ENCODE measurements at places on chromosomes 6 and 20.

GRCh38 chr6:40328386-40328985 is 258.7 kb downstream of the LRFN2 start:
- DNase-seq = no peak

GRCh38 chr6:52284131-52284459 is 447 bp downstream of the MCM3 start:
- no peak for DNase-seq

- no peak for DNase-seq
These were observed 101.1 kb downstream of the LY86 start for GRCh38 chr6:6689400-6690143.

DNA sequence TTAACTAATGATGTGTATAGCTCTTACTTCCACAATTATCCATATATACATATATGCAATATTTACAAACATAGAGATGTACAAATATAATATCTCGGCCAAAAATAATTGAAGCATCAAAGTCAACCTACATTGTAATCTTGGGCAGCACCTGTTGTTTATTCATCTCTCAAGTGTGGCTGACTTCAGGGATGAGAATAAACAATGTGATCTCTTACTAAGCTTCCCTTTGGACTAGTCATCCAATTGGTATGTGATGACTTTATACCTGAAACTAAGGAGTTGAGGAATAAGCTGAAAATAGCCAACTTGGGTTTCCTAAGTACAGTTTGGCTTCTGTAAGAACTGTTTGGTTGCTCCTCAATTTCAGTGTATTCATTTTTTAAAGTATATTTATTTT is 256.6 kb downstream of the KHDC1L start:
- peak; percentile 86 for DNase-seq

GRCh38 chr6:53302678-53303360 is 45.9 kb downstream of the ELOVL5 start:
- peak; percentile 92 for DNase-seq

DNA sequence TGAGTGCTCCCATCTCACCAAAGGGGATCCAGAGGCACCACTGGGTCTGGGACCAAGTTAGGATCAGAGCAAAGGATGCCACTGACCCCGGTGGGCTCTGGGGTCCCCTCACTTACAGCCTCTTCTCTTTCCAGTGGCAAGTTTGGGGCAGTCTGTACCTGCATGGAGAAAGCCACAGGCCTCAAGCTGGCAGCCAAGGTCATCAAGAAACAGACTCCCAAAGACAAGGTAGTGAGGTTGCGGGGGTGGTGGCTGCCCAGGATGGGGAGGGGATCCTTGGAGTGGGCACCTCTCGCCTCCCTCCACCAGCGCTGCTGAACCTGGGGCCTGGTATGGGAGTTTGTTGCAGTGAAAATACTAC is 4.9 kb downstream of the MYLK2 start:
- DNase-seq = no peak

- DNase-seq = no peak
These were observed 159.8 kb upstream of the SALL4 start for GRCh38 chr20:51961964-51962761.

GRCh38 chr20:1946762-1947534 is 46.9 kb downstream of the PDYN start:
- no peak for DNase-seq

DNA sequence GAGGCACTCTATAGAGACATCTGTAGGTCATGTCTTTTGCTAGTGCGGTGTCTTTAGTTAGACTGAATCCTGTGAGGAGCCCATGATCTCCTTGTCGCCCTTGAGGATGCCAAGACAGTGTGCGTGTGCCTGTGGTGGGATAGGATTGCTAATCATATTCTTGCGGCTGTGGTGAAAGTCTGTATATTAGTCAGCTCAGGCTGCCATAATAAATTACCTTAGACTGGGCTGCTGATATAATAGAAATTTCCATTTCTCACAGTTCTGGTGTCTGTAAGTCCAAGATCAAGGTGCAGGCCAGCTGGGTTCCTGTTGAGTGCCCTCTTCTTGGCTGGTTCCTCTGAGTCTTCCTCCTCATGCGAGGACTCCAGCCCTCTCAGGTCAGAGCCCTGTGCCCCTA is 141.2 kb downstream of the JARID2 start:
- no peak for DNase-seq

- peak; percentile 50 for DNase-seq
These were observed 73.6 kb downstream of the LCA5 start for GRCh38 chr6:79463621-79464050.

DNA sequence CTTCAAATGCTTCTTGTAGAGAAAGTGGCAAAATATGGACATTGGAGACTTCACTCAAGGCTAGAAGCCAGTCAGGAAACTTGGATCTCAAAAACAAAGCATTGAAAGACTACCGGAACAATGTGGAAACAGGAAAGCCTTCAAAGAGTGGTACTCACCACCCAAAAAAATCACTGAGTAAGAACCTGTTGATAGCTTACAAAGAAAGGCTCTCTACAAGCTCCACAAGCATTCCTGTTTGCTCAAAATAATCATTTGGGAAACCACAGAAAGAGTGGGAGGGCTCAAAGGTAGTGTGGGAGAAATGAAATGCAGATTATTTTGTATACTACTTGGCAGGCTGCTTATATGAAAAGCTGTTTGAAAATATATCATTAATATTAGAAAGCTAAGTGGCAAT is 9.5 kb upstream of the DST start:
- DNase-seq = no peak

DNA sequence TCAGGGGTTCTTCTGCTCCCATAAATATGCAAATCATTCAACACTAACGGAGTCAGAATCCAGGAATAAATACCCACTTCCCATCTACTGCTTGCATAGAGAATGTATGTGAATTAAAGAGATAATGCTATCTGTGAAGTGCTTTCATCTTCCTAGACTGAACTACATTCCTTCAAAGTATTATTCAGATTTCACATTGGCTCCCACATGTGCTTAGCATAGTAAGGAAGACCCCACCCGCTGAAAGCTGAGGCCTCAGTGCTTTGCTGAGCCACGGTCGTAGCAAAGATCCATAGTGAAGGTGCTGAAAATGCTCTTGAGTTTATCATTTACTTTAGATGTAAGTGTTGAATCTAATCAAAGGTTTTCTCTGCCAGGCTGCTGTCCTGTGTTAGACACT is 97.0 kb upstream of the SPACA1 start:
- DNase-seq = no peak

- DNase-seq = no peak
These were observed 15.7 kb downstream of the HLA-A start for GRCh38 chr6:29958046-29958445.

- no peak for DNase-seq
These were observed 102.8 kb upstream of the SGK1 start for GRCh38 chr6:134420614-134421181.

GRCh38 chr6:70409216-70409615 is 4.1 kb upstream of the FAM135A start:
- no peak for DNase-seq

DNA sequence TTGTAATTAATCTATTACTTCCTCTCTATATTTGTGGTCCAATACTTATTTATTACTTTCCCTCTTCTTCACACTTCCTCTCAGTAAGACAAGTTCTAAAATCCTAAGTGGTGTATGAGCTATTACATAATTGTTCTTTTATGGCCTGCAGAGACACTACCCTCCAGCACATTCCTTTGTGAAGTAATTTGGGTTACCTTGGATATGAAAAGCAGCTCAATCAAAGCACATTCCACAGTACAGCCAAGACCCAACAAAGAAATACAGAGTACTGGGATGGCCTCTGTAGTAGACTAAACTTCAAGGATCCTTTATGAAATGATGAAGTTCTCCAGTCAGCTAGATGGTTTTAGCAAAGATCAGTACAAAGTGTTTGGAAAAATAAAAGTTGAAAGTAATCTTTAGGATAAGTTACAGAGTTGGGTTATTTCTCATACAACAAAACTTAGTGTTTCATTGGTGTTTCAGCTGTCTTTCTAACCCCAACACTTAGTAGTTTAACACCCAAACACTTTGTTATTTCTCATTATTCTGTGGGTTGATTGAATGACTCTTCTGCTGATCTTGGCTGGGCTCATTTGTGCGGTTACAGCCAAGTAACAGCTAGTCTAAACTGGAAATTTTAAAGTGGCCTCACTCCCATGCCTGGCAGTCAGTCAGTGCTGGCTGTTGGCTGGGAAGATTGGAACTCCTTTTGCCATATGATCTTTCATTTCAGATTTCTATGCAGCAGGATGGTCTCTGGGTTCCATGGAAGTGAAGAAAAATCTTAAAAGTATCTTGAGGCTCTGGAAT is 161.5 kb upstream of the POU3F2 start:
- no peak for DNase-seq

DNA sequence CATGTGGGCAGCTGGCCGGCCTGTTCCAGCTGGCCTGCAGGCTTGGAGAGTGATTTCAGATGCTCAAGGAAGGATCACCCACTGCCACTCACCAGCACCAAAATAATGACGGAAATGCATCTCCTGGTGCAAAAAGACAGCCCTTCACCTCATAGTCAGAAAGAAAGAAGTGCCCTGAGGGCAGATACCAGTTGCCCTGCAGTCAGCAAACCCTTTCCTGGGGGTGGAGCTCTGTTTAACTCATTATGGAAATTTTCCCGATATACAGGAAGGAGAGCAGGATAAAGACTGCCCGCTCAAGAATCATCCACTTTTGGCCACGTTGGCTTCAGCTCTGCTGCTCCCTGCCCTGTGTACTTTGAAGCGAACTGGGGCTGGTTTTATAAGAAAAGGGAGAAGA is 127.9 kb downstream of the GRM4 start:
- no peak for DNase-seq

DNA sequence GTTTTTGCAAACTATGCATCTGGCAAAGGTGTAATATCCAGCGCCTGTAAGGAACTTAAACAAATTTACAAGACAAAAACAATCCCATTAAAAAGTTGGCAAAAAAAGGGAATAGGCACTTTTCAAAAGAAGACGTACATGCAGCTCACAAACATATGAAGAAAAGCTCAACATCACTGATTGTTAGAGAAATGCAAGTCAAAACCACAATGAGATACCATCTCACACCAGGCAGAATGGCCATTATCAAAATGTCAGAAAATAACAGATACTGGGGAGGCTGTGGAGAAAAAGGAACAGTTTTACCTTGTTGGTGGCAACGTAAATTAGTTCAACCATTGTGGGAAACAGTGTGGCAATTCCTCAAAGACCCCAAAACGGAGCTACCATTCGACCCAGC is 54.2 kb downstream of the TSBP1 start:
- no peak for DNase-seq

DNA sequence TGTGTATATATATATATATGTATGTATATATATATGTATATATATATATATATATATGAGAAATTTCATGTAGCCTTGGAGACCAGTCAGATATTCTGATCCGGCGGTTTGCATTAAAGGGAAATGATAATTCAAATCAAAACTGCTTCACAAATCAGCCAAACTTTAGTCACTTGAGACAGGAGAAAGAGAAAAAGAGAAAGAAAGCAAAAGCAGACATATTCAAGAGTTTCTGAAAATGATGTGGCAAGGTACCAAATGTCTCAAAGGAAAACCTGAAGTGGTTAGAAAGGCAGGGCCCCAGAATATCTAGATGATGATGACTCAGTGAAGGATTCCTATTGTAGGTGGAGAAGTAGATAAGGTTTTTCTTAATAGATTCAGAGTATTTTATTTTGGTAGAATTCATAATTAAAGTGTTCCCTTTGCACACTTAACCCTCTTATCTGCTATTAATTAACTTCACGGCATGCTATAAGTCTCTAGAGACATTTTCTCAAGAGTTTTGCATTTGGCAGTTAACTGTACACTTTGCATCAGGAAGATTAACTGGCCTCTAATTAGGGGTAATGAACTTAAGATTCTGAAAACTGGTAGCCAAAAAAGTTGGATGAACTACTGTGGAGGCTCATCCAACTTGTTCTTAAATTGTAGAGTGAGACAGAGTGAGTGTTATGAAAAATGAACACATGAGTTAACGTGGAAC is 50.1 kb upstream of the ASF1A start:
- DNase-seq = no peak

GRCh38 chr6:38047562-38047961 is 228.0 kb downstream of the ZFAND3 start:
- DNase-seq = no peak

DNA sequence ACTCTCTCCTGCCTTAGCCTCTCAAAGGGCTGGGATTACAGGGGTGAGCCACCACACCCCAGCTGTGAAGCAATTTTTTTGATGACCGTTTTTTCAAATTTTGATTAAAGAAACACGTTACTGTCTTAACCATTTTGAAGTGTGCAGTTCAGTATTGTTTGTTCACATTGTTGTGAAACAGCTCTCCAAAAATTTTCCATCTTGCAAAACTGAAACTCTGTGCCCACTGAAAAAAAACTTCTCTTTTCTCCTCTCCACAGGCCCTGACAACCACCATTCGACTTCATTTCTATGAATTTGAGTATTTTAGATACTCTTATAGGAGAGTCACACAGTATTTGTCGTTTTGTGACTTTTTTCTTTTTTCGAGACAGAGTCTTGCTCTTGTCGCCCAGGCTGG is 53.9 kb downstream of the ECT2L start:
- DNase-seq = no peak

- DNase-seq = no peak
These were observed 6.7 kb upstream of the TMEM30A start for GRCh38 chr6:75291331-75291730.

DNA sequence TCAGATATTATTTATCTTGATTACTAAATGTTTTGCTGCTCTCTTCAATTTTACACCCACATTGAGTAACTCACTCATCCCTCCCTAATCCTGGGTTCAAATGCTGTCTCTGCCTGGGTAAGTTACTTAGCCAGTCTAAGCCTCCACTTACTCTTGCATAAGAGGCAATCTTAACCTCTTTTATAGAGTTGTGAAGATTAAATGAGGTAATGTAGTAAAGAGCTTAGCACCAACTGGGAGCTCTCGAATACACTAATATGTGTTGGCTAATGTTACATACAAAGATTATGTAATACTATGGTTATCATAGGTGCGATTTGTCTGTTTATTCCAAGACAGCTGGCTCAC is 134.4 kb upstream of the STMND1 start:
- DNase-seq = no peak

GRCh38 chr20:44714102-44714700 is 968 bp upstream of the CCN5 start:
- no peak for DNase-seq

DNA sequence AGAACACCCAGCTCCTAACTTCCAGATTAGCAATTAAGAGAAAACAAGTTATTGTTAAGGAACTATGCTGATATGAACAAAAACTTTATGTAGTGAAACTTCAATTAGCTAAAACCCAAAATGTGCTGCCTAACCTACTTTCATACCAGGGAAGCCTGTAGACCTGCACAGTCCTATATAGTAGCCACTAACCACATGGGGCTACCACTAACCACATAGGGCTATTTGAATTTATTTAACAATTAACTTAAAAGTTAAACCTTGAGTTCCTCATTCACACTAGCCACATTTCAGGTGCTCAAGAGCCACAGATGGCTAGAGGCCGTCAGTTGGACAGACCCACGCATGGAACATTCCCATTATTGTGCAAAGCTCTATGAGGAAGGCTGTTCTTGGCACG is 72.4 kb upstream of the LAMP5 start:
- DNase-seq = no peak

GRCh38 chr6:86558318-86558717 is 379.0 kb upstream of the HTR1E start:
- no peak for DNase-seq

- DNase-seq = no peak
These were observed 60.9 kb downstream of the GINS1 start for GRCh38 chr20:25468126-25469075.

Data from kidney epithelial cell (primary cell).